ENCODE measurements at places on chromosomes 2 and 18.

DNA sequence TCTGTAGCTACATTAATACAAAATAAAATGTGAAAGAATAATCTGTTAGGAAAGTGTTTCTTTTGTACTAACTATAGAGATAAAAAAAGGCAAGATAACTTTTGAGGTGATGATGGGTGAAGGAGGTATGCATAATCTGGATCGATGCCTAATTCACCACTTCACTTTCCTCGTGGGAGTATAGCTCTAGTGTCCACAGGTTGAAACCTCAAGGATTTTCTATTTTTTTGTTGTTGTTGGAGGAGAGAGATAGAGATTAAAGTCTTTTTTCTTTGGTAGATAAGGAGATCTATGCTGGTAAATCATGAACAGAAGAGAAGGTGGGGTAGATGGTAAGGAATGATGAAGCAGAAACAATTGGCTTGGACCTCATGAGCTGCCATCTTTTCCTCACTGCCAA is 635.3 kb upstream of the ZEB2 start:
- DNase-seq = no peak

DNA sequence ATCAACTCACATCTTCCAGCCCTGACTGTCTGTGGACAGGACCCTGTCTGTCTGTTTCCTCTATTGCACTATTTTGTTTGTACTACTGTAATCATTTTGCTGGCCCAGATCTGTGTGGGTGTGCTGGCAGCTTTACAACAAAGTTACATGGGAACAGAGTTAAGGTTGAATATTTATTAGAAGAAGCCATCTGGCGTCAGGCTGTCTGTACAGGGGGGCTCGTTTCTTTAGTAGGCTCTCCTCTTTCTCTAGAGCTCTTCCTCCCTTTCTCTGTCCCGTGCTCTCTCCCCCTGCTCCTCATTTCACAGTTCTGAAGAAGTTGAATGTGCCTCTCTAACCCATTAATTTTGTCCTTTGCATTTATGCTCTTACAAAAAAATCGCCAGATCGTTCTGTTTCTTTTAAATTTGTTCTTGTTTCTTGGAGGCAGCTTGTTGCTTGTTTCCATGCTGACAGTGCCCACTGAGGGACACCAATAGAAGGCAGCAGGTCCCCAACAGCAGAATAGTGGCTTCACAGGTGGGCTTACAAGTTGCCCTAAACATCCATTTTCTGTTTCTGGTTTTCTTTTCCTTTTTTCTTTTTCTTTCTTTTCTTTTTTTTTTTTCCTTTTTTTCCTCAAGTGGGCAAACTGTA is 315.2 kb upstream of the ZEB2 start:
- no peak for DNase-seq

- DNase-seq = no peak
These were observed 341.6 kb upstream of the LRP1B start for GRCh38 chr2:142472382-142472781.

DNA sequence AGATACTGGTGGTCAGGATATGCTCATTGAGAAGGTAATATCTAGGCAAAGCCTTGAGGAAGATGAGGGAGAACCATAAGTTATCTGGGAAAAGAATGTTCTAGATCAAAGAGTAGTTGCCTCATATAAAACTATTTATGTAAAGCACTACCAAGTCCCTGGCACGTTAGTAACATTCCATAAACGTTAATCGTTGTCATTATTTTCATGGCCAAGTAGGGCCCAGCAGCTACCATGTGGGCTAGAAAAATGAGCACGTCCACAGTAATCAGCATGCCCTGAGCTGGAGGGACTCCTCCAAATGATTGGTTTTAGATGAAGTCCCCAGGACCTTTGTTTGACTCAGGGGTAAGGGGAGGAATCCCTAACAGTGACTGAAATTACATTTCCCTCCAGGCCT is 32.7 kb upstream of the AFTPH start:
- DNase-seq = no peak

- no peak for DNase-seq
These were observed 419.7 kb upstream of the TNP1 start for GRCh38 chr2:217279556-217279955.

GRCh38 chr2:137521653-137522619 is 442.3 kb upstream of the HNMT start:
- DNase-seq = no peak

- DNase-seq = no peak
These were observed 337.1 kb upstream of the MAP2 start for GRCh38 chr2:209086761-209087160.

DNA sequence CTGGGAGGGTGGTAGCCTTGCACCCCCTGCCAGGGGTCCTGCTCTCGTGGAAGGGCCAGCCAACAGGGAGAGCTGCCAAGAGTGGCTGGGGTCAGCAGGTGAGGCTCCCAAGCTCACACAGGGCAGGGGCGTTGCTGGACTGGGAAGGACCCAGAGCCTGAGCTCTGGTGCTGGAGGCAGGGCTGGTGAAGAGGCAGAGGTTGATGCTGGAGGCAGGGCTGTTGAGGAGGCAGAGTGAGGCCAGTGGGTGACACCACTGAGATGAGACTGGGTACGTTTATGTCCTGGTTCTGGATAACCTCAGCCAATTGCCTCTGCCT is 7.0 kb downstream of the ADRA2B start:
- no peak for DNase-seq

- no peak for DNase-seq
These were observed 15.5 kb upstream of the ABCB11 start for GRCh38 chr2:169046440-169047151.

DNA sequence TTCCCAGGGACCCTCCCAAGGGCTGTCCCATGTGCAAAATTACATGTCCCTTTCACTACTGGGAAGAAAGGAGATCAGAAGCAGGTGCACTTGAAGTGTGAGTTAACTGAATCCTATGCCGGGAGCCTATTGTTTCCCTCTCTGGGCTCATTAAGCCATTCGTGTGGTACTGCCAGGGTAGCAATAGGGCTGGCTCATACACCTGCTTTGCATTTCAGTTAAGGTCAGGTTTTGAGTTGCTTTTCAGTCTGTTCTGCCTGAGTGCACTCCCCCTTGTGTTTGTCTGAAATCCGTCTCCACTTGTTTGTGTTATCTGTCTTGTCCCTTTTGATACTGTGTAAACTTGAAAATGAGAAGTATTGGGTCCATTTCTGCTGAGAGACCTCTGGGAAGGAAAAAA is 1232.6 kb upstream of the NRXN1 start:
- DNase-seq = no peak

DNA sequence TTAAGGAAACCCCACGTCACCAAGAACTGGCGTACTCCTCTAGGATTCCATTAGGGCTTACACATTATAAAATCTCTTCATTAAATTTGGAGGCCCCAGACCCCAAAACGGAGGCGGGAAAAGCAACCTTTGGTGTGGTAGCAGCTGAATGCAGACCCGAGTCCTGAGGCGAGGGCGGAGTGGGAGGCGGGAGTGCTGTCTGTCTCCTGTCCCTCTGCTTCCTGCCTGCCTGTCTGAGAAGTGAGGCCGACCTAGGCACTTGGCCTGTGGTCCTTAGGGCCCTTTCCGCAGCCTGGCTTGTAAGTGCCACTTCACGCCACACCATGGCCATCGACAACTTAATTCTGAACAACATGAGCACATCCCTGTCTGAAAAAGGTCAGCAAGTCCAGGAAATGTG is 102.1 kb downstream of the RTN4 start:
- DNase-seq = no peak

GRCh38 chr2:98455494-98455976 is 10.9 kb downstream of the INPP4A start:
- DNase-seq = no peak

- no peak for DNase-seq
These were observed 9.3 kb upstream of the ARMC9 start for GRCh38 chr2:231189171-231189530.

DNA sequence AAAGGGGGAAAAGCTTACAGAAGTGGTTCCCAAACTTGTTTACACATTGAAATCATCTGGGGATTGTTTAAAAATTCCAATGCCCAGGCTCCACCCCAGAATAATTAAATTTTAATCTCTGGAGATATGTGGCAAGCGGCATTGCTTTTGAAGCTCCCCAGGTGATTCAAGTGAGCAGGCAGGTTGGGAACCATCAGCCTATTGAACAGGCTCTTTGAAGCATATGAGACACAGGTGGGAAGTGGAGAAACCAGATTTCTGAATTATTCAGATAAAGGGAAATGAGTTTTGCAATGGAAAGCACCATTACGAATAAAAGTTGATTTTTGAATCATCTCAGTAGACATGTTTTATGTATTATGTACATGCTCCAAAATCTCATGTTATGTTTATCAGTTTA is 57.6 kb upstream of the NOSTRIN start:
- DNase-seq = no peak

GRCh38 chr18:78807668-78808067 is 171.9 kb upstream of the SALL3 start:
- no peak for DNase-seq

GRCh38 chr2:207423886-207424285 is 105.9 kb upstream of the CREB1 start:
- peak; percentile 25 for DNase-seq
